ENCODE measurements at places on chromosomes 1 and 21.

DNA sequence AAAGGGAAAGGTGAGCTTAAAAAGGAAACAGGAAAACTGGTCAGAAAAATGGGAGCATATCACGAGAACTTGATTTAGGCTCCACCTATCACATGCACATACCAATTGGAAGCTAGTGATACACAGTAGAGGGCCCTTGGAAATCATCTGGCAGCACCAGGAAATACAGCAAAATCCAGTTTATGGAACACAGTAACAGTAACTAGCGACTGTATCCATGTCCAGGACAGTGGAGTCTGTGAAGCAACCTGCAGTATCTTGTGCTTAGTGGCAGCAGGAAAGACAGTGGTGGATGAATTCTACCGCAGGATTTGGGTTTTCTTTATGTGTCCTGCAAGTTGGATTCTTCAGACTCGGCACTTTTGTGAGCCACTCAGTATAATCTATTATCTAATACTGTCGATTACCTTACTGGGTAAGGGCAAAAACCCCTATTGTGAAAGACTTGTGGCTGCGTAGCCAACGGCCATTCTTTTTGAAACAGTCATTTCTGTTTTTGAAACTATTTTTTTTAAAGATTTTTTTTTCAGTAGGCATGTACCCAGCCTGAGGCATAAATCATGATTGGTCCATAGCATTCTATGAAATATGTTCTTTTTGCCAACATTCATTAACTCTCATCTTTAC is 1.6 kb upstream of the KDM4A start:
- no peak overlapping the region for H3K27ac ChIP-seq
- H3K27me3 ChIP-seq = peaks cover 20% of the 10 kb centered on the region
- DNase-seq = no peak
- H3K4me1 ChIP-seq = peaks cover 28% of the 10 kb centered on the region
- H3K4me3 ChIP-seq = peak overlapping the region; percentile 84

DNA sequence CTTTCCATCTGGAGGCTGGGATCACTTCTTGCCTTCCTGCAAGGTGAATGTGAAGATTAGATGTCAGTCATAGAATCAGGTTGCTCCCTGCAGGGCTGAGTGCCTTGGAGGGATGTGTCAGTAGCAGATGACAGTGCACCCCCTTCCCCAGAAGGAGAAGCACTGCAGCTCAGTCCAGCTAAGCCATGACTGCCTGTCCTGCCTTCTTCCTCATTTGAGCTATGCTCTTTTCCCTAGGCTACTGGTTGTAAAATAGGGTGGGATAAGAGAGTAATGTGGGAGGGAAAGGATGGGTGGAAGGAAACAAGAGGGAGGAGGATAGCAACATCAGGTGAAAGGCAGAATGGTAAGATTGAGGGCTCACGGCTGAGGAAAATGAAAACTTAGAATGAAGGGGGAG is 11.1 kb upstream of the FABP3 start:
- H3K36me3 ChIP-seq = peaks cover 2% of the 10 kb centered on the region
- H3K4me1 ChIP-seq = peaks cover 7% of the 10 kb centered on the region
- no peak for DNase-seq
- H3K4me3 ChIP-seq = no peak overlapping the region

DNA sequence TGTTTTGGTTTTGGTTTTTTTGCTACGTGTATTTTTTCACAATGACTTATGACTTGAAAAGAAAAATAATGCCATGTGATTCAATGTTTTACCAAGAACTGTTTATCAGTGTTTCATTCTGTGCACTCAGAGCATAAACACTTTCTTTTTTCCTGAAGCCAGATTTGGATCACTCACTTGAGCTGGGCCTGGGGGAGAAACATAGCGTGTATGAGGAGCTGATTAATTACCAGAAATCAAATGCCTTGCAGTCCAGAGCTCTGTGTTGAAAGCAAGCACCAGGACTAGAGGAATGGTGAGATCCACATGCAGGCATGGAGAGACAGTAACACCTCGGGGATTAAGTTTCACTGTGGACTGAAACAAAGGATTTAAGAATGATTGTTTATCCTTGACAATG is 642.1 kb upstream of the ADGRL2 start:
- no peaks in the 10 kb centered on the region for H3K36me3 ChIP-seq
- peaks cover 18% of the 10 kb centered on the region for H3K4me1 ChIP-seq
- no peak for DNase-seq
- no peak overlapping the region for H3K4me3 ChIP-seq

DNA sequence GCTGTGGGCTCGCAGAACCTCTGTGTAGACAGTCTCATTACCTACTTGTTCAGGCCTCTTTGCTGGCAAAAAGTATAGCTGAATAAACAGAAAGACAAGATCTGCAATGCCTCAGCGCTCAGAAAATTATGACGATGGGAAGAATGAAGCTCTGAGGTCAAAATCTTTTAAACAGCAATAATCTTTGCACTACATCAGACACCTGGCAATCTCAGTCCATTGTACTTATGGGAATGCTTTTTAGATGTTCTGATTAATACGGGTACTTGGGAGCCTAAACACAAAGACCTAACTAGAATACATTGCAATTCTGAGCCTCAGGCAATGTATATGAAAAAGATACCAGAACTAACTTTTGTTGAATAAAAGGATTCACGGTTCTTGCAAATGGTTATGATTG is 410.7 kb downstream of the SMYD3 start:
- H3K4me1 ChIP-seq = peaks cover 16% of the 10 kb centered on the region
- no peak overlapping the region for H3K4me3 ChIP-seq
- no peaks in the 10 kb centered on the region for H3K36me3 ChIP-seq
- no peak for DNase-seq
- H3K27me3 ChIP-seq = no peaks in the 10 kb centered on the region

- H3K4me1 ChIP-seq = no peaks in the 10 kb centered on the region
- no peaks in the 10 kb centered on the region for H3K36me3 ChIP-seq
- no peak overlapping the region for H3K4me3 ChIP-seq
- no peak for DNase-seq
Measured at GRCh38 chr1:6107409-6108356, 62.0 kb downstream of the KCNAB2 start.

DNA sequence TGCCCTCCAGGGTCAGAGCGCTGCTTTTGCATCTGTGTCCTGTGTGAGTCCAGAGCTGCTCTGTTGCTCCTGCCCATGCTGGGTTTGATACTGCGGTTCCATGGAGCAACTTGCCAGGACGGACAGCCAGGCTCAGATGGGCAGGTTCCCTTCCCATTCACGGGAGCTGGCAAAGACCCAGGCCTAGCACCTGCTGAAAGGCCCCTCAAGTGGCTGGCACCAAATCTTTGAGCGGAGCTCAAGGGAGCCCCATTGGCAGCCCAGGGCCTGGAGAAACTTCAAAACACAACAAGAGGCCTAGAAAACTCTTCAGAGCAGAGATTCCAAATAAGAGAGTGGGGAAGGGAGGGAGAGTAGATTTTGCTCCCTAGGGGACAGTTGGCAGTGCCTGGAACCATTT is 97.2 kb downstream of the ACTL8 start:
- DNase-seq = no peak
- no peaks in the 10 kb centered on the region for H3K36me3 ChIP-seq
- peaks cover 7% of the 10 kb centered on the region for H3K27me3 ChIP-seq
- no peak overlapping the region for H3K27ac ChIP-seq
- no peaks in the 10 kb centered on the region for H3K4me1 ChIP-seq

GRCh38 chr1:53535846-53536245 is 76.6 kb downstream of the DMRTB1 start:
- no peaks in the 10 kb centered on the region for H3K36me3 ChIP-seq
- H3K27me3 ChIP-seq = peaks cover 3% of the 10 kb centered on the region
- no peak overlapping the region for H3K27ac ChIP-seq
- no peak overlapping the region for H3K4me3 ChIP-seq
- no peak for DNase-seq

DNA sequence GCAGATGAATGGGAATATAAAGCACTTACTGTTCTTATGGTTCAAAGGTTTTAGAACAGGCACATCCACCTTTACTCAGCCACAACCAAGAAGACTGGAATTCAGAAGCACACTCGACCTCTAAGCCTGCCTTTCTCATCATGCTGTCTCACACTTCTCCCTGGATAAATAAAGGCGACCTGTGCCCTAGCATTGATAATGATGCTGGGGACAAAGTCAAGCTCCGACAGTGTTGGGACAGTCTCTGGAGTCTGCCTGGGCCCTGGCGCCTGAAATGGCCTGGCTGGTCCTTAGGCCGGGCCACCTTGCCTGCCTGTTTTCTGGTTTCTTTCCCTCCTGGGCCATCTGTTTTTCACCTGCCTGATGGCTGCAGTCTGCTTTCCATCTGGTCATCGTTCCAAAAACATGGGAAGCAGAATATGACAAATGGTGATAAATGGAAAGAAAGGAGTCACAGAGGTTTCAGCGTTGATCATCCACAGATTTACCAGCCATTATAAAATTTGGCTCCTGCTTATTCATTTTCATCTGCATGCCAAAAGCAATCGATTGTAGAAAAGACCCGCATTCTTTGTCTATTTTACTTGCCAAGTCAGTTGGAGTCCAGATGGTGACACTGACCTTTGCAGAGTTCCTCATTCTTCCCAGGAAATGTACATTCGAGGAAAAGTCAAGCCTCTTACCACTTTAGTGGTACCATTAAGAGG is 91.2 kb upstream of the KCNJ15 start:
- no peak for DNase-seq
- H3K27me3 ChIP-seq = no peaks in the 10 kb centered on the region
- peaks cover 32% of the 10 kb centered on the region for H3K4me1 ChIP-seq
- no peaks in the 10 kb centered on the region for H3K36me3 ChIP-seq
- peak overlapping the region; percentile 75 for H3K27ac ChIP-seq
- H3K4me3 ChIP-seq = no peak overlapping the region

DNA sequence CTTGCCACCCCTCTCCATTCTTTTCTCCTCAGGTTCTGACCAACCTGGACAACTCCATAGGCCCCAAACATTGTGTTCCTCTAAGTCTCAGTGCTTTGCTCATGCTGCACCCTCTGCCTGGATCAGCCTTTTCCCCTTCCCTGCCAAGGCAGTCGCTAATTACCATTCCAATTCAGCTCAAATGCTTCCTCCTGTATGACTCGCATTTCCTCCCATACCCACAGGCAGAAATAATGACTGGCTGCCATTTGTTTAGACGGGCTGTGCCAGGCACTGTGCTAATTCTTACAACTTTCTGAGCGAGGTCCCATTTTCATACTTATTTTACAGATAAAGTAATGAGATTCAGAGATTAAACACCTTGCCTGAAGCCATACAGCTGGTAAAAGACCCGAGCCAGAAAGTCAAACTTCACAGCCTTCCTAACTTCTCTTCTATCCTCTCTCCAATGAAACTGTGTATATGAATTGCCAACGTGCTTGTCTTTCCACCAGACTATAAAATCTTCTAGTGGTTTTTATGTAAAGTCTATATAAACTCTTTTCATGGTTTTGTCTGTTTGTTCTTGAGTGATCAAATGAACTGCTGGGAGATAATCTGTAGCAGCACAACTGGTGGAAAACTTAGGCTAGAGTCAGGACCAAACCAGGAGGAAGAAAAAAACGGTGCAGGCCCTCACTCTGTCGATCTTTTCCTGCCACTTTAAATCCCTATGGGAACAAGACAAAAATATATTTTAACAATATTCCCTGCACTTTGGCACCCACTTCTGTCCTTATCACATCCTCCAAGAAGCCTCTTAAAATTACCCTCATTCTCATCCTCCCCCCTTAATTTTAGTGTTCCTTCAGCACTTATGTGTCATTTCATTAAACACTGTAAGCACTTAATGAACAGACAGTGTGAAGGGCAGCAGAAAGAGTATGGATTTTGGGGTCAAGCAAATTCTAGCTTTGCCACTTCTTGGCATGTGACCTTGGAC is 33.7 kb downstream of the RAB3B start:
- H3K4me3 ChIP-seq = no peak overlapping the region
- H3K27ac ChIP-seq = no peak overlapping the region
- peaks cover 24% of the 10 kb centered on the region for H3K4me1 ChIP-seq
- DNase-seq = no peak
- peaks cover 5% of the 10 kb centered on the region for H3K27me3 ChIP-seq
- H3K36me3 ChIP-seq = no peaks in the 10 kb centered on the region

- no peaks in the 10 kb centered on the region for H3K36me3 ChIP-seq
- no peaks in the 10 kb centered on the region for H3K27me3 ChIP-seq
Measured at GRCh38 chr1:87829360-87829759, 500.7 kb downstream of the LMO4 start.

DNA sequence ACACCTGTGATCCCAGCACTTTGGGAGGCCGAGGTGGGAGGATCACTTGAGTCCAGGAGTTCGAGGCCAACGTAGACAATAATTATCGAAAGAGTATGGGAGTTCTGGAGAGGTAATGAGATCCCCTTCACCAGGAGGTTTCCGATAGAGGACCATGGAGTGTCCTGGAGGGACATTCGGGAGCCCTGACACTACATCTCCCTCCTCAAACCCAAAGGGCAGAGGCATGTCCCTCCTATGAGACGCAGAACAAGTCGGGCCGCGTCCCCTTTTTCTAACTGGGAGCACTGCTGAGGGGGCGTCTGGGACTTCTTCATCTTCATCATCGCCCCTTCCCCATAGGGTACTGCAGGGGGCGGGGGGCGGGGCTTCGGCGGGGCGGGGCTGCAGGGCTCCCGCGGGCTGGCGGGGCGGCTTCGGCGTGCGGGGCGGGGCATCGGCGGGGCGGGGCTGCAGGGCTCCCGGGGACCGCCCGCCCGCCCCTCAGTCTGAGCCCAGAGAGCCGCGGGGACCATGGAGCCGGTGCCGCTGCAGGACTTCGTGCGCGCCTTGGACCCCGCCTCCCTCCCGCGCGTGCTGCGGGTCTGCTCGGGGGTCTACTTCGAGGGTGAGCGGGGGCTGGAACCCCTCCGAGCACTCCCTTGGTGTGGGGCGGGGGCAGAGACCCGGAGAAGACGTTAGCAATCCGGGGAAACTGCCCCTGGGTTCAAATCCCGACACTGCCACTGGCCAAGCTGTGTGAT is at the start of gene THEMIS2:
Gene THEMIS2 (plus strand): TSS at position 486 of the 743 bp plus-strand sequence. CDS start 28 bp downstream, at position 514.
- H3K27me3 ChIP-seq = peaks cover 8% of the 10 kb centered on the region
- no peak within 1 kb of the TSS for H3K27ac ChIP-seq
- peak within 1 kb of the TSS; percentile 85 for H3K4me3 ChIP-seq

GRCh38 chr1:66311628-66312027 is 222.3 kb upstream of the SGIP1 start:
- no peak overlapping the region for H3K4me3 ChIP-seq
- DNase-seq = no peak
- H3K4me1 ChIP-seq = peaks cover 8% of the 10 kb centered on the region
- H3K27ac ChIP-seq = no peak overlapping the region
- no peaks in the 10 kb centered on the region for H3K27me3 ChIP-seq

DNA sequence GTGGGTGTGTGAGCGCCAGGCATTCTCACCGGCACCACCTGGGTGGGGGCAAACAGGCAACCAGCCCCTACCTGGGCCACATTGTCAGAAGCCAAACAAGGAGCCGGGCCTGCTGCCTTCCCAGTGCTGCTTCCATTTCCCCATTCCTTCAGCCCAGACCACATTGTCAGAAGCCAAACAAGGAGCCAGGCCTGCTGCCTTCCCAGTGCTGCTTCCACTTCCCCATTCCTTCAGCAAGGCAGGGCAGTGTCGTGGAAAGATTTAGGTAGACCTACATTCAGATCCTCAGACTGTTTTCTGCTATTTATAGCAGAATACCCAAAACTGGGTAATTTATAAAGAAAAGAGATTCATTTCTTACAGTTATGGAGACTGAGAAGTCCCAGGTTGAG is 47.0 kb upstream of the EFHD2 start:
- H3K27me3 ChIP-seq = no peaks in the 10 kb centered on the region
- no peak overlapping the region for H3K4me3 ChIP-seq
- no peak overlapping the region for H3K27ac ChIP-seq
- H3K4me1 ChIP-seq = peaks cover 54% of the 10 kb centered on the region

- no peak overlapping the region for H3K4me3 ChIP-seq
- peak overlapping the region; percentile 6 for H3K27ac ChIP-seq
- H3K36me3 ChIP-seq = no peaks in the 10 kb centered on the region
- no peak for DNase-seq
Measured at GRCh38 chr1:173314656-173315055, 107.5 kb upstream of the TNFSF4 start.

Measured in neural crest cell (in vitro differentiated cells).